HS-27A (cell line): ENCODE measurements at places on chromosomes 5 and 9.

DNA sequence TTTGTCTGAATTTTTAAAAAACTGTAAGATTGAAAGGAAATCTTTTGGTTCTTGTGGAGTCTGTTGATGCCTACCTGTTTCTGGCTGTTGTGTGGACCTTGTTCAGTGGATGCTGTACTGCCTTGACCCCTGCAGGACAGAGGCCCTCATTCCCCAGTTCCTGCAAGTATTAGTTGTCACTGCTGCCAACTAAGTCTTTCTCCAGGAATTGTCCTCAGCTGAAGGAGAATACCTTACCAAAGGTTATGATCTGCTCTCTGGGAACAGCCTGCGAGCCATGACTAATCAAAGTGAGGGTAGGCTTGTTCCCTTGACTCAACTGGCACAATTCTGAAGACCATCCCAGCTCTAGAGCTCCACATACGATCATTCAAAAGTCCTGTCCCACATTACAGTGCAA, 145.3 kb upstream of the FST start:
- no peak for DNase-seq

DNA sequence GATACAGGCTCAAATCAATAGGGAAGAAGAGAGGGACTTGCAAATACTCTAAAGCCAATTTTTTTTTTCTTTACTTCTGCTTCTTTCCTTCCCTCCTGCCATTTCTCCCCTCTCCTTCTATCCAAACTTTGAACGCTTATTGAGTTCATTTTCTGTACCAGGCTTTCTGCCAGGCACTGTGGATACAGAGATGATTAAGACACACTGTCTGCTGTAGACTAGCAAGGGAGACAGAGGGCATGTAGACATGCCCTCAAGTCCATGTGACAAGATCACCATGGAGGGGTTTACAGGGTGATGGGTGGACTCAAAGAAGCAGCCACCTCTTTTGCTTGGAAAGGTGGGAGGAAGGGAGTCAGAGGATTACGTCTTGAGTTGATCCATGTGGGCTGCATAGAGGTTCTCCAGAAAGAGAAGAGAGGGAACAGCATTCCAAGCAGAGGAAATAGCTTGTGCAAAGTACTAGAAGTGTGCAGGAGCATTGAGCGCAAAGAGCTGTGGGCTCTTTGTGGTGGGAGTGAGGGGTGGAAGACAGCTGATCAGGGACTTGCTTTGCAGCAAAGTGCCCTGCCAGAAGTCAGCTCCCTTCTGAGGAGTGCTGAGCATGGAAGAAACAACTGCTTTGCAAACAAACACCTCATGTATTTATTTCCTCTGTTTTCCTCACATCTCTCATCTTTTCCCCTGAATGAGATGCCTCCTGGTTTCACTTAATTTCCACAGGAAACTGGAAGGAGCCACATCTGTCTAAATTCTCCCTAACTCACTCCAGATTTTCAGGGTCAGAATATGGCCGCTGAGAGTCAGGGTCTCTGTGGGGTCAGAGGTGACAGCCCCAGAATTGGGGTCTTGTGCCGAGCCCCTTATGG, 64.4 kb upstream of the COL15A1 start:
- no peak for DNase-seq

- no peak for DNase-seq
Observed at GRCh38 chr9:137621131-137621757, 2.4 kb downstream of the EHMT1 start.

DNA sequence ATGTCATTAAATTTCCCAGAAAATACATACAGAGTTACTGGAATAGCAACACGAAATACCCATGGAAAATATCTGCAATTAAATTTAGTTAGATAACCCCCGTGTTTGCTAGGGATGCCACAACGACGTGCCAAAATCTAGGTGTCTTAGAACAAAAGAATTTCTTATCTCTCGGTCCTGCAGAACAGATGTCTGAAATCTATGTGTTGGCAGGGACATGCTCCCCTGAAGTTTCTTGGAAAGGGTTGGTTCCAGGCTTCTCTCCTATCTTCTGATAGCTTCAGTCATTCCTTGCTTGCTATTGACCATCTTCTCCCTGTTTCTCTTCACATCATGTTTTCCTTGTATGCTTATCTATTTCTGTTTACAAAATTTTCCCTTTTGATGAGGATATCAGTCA, 1067.0 kb downstream of the CDH18 start:
- no peak for DNase-seq

DNA sequence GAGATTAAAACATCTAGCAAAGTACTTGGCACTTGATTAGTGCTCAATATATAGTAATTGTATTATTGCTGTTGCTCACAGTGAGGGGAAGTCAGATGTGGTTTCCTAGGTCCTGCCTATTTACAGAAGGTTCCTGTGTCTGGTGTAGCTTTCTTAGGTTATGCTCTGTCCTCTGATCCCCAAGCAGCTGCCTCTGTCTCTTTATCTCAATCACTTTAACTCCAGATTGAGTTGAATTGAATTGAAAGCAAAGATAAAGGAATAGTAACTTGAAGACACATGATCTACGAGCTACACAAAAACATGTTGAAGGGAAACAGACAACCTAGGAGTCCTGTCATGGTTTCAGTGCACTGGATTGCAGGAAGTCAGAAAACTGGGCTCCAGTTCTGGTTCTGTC, 113.9 kb upstream of the ADAMTSL1 start:
- DNase-seq: no peak

- no peak for DNase-seq
Observed at GRCh38 chr9:79857188-79857587, 285.4 kb downstream of the TLE4 start.

DNA sequence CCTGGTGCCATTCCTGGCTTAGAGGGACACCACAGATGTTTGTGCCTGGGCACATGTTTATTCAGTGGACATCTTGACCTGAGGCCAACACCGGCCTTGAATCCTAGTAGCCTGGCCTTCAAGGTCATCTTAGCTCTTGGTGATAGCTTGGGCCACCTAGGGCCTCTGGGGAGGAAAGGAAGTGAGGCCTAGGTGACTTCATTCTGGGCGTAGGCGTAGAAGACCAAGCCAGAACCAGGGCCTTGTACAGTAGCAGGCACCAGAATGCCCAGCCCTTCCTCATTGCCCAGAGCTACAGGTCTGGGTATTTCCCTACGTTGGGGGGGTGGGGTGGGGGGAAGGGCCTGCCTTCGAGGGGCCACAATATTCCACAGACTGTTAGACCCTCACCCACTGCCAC, 33.8 kb downstream of the WNK2 start:
- no peak for DNase-seq
